Stimulated activated CD4-positive, alpha-beta T cell treated with anti-CD3 and anti-CD28 coated beads, Interleukin-4, amount 100 ng/mL, for 48 hours (primary cell): ENCODE measurements at places on chromosomes 12 and 14.

- DNase-seq = no peak
Measured at GRCh38 chr14:77014004-77014604, 14.4 kb downstream of the IRF2BPL start.

DNA sequence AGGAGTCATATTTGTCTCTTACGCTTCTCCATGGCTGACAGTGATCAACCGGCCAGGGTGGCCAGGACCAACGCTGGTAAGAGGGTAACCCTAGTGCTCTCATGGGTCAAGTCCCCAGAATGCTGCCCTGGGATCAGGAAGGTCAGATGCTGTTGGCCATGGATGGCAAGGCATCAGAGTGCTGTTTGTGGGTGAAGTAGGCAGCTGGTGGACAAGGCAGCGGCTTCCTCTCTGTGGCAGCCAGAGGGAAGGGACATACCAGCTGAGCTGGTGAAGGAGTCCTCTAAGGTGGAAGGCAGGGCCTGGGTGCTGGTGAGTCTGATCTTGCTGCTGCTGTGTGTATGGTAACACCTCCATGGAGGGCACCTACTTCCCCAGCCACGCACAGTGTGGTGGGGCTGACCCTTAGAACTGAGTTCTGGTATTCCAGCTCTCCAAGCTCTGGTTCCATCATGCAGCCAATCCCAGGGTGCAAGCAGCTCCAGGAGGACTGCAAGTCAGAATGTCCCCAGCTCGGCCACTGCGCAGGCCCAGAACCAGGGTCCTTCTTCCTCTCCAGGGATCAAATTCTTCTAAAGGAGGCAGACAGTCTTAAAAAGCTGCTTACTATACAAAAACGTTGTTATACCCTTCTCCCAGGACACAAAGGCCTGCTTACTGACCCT, 13.4 kb upstream of the SMOC1 start:
- DNase-seq = no peak

DNA sequence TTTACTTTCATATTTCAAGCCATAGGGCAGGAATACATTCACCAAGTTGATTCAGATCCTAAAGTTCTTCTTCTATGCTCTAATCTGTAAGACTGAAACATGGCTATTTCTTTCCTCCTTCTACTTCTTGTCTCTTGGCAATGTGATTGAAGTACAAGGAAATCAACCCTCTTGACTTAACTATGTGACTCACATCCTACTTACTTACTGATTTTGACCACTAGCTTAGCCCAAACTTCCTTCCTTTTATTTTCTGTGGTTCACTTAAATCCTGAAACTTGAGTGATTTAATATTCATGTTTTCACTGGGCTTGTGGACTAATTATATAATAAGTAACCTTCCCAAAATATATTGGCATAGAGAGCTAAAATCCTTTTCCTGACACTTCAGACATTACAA, 111.2 kb upstream of the NOVA1 start:
- DNase-seq = no peak

DNA sequence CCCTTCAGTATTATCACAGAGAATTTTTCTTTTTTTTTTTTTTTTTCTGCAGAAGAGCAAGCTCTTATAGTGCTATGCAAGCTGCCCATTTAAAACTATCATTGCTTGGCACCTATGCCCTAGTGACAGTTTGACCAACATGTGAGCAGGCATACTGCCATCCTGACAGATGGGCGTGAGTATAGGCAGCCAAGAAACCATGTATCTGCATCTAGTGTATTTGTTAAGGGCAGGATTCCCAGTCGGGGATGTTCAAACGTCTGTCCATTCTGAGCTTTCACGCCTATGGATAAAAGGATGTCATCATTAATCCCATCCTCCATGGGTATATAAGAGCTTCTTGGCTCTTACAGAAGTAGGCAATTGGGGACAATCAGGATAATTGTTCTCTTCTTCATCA, 8.8 kb downstream of the VRK1 start:
- no peak for DNase-seq

GRCh38 chr12:125509195-125509594, 444.0 kb downstream of the AACS start:
- no peak for DNase-seq

DNA sequence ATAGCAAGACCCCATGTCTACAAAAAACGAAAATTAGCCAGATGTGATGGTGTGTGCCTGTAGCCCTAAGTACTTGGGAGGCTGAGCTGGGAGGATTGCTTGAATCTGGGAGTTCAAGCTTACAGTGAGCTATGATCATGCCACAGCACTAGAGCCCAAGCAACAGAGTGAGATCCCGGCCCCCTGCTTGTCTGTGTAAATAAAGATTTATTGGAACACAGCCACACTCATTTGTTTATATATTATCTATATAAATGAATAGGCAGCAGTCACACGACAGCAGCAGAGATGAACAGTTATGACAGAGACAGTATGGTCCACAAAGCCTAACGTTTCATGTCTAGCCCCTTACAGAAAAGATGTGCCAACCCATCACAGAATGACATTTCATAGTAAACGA, 14.8 kb downstream of the DDX54 start:
- DNase-seq = no peak

- DNase-seq = no peak
Measured at GRCh38 chr12:65526311-65526710, 247.8 kb downstream of the MSRB3 start.

DNA sequence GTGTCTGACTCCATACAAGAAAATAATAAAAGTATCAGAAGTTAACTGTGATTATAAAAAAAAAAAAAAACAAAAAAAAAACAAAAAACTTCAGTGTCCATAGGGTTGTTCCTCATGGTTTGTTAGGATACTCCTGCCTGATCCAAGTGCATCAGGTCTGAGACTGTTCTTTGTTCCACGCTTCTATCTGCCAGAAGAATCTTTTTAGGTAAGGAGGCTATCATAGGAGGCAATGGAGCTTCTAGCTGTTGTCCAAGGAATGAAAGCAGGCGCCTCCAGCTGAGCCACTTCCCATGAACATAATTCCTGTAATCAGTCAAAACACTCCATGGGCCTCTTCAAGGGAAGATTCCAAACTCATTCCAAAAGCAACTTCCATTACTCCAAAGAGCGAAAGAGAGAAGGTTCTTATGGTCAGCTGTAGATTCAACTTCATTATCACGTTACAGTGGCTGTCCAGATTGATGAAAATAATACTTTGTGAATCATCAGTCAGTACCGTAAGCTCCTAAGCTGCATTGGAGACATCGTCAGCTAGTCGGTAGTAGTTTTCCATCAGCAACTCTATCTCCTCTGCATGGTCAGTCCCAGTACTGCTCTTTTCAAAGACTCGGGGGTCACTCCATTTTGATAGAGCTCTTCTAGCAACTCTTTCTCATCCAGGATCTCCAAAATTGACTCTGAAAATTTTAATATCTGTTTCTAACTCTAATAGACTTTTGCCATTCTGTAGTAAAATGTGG, 9.7 kb downstream of the TBC1D15 start:
- DNase-seq = no peak
